ENCODE measurements at places on chromosomes 7 and 10. TPM values are rescaled to one million over a fixed set of nuclear protein-coding genes. Genes with fewer than 3 reads are reported as not detected.

The C10orf53 gene
- total RNA-seq: not detected

The PON2 gene
- total RNA-seq: 163 TPM

The PTN gene
- 80.6 TPM for total RNA-seq

The POU6F2 gene
- total RNA-seq: 23.8 TPM
